Activated naive CD4-positive, alpha-beta T cell treated with Interleukin-2 at 50 U/mL for 16 hours (primary cell): ENCODE measurements at places on chromosomes 2 and 18.

- no peak for DNase-seq
These were observed 787.9 kb downstream of the CPS1 start for GRCh38 chr2:211344289-211344688.

DNA sequence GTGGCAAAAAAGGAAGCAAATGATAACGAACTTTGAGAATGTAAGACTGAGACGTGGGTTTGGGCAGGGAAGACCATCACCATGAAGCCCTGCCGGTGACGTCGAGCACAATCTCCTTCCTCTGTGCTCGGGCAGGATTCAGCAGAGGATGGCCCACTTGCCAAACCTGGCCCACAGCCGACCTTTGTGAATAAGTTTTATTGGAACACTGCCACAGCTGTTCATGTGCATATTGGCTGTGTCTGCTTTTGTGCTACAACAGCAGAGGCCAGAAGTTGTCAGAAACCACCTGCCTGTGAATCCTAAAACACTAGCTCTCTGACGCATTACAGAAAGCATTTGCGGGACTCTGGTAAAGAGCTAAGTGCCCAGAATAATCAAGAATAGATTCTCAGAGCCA lies 223.9 kb downstream of the MYT1L start:
- no peak for DNase-seq

GRCh38 chr2:33436083-33436482 lies 40.4 kb upstream of the RASGRP3 start:
- no peak for DNase-seq

- no peak for DNase-seq
These were observed 602.2 kb downstream of the FBXO15 start for GRCh38 chr18:73545472-73545871.

GRCh38 chr2:162021516-162022058 lies 52.4 kb downstream of the DPP4 start:
- no peak for DNase-seq

GRCh38 chr2:197613509-197613987 lies 61.8 kb downstream of the RFTN2 start:
- no peak for DNase-seq

- DNase-seq: no peak
These were observed 26.6 kb upstream of the ITGA4 start for GRCh38 chr2:181430406-181431118.

- no peak for DNase-seq
These were observed 309.2 kb downstream of the NR4A2 start for GRCh38 chr2:156023229-156023869.
